SJSA1 (cell line): ENCODE measurements at places on chromosomes 7 and 10. TPM values are rescaled to one million over a fixed set of nuclear protein-coding genes. Genes with fewer than 3 reads are reported as not detected.

HECW1 gene
- 19.1 TPM in 2 replicates for total RNA-seq

FEZF1 gene
- total RNA-seq, result not detected in 2 replicates

FAM25A gene
- not detected in 2 replicates for total RNA-seq

ZNF488 gene
- 0.09 and 1.2 TPM in 2 replicates for total RNA-seq

AQP1 gene
- total RNA-seq, result 0.18 TPM in 1 of 2 replicates, not detected in the other

DNA sequence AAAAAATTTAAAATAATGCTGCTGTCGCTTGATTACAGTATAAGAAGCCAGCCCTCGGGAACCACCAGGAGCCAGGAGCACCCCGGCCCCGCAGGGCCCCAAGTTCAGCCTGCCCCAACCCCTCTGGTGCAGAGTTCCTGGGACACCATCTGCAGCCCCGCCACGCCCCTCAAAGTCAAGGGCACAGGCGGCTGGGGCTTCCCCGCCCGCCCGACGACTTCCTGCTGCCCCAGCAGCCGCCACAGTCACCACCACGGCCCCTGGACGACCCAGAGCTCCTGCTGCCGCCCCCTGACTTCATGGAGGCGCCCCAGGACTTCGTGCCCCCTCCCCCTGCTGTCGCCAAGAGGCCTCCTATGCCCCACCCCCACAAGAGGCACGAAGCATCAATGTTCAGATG, 103.6 kb upstream of the PDSS1 start:
- H3K27me3 ChIP-seq, result no peaks in the 10 kb centered on the region
- DNase-seq, result no peak
- H3K4me3 ChIP-seq, result no peak overlapping the region
- H3K27ac ChIP-seq, result no peak overlapping the region
- H3K36me3 ChIP-seq, result no peaks in the 10 kb centered on the region

- no peak overlapping the region for H3K27ac ChIP-seq
- H3K36me3 ChIP-seq, result no peaks in the 10 kb centered on the region
- DNase-seq, result no peak
- no peaks in the 10 kb centered on the region for H3K27me3 ChIP-seq
- H3K4me3 ChIP-seq, result no peak overlapping the region
These were observed 379.3 kb upstream of the PCDH15 start for GRCh38 chr10:55180357-55180756.

DNA sequence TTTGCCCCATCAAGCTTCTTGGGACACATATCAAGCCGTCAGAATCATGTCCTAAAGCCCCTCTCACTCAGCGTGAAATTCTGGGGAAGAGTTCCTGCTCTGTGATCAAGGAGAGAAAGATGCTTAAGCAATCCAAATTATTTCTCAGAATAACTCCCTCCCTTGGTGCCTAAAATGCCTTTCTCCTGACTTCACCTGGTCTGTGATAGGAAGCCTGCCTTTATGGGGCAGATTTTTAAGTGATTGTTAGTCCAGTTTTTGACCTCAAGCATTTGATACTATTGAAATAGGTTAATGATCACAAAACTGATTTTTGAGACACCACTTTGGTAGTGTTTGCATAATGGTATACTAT, 76.4 kb upstream of the MAGI2 start:
- DNase-seq, result no peak
- no peaks in the 10 kb centered on the region for H3K4me1 ChIP-seq
- H3K27ac ChIP-seq, result no peak overlapping the region
- H3K27me3 ChIP-seq, result no peaks in the 10 kb centered on the region

DNA sequence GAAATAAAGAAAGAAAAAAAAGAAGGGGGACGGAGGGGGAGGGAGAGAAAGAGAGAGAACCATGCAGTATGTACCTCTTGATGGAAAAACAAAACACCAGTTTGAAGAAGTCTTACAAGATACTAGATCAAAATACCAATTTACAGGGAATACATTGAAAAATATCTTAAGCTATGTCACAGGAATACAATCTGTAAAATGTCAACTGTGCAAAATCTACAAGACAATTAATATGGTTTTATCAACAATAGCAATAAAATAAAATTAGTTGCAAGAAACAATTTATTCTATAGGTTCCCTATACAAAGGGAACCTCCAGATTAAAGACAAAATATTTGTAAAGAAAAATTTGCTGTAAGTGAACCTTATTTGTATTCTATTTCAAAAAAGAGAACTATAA, 98.3 kb upstream of the CABCOCO1 start:
- no peak for DNase-seq
- H3K36me3 ChIP-seq, result no peaks in the 10 kb centered on the region
- H3K4me3 ChIP-seq, result no peak overlapping the region
- no peak overlapping the region for H3K27ac ChIP-seq

- H3K27me3 ChIP-seq, result no peaks in the 10 kb centered on the region
- no peak overlapping the region for H3K4me3 ChIP-seq
- H3K4me1 ChIP-seq, result peaks cover 16% of the 10 kb centered on the region
- DNase-seq, result no peak
- no peak overlapping the region for H3K27ac ChIP-seq
- no peaks in the 10 kb centered on the region for H3K36me3 ChIP-seq
These were observed 15.8 kb upstream of the BPGM start for GRCh38 chr7:134630893-134631292.

- H3K4me3 ChIP-seq, result no peak overlapping the region
- no peaks in the 10 kb centered on the region for H3K27me3 ChIP-seq
- peaks cover 21% of the 10 kb centered on the region for H3K4me1 ChIP-seq
These were observed 26.7 kb upstream of the COL1A2 start for GRCh38 chr7:94367949-94368348.

- no peaks in the 10 kb centered on the region for H3K4me1 ChIP-seq
- no peak overlapping the region for H3K4me3 ChIP-seq
- no peak for DNase-seq
- no peaks in the 10 kb centered on the region for H3K27me3 ChIP-seq
These were observed 16.2 kb upstream of the NME8 start for GRCh38 chr7:37832194-37832593.
